ENCODE measurements at places on chromosomes 11 and 22.

DNA sequence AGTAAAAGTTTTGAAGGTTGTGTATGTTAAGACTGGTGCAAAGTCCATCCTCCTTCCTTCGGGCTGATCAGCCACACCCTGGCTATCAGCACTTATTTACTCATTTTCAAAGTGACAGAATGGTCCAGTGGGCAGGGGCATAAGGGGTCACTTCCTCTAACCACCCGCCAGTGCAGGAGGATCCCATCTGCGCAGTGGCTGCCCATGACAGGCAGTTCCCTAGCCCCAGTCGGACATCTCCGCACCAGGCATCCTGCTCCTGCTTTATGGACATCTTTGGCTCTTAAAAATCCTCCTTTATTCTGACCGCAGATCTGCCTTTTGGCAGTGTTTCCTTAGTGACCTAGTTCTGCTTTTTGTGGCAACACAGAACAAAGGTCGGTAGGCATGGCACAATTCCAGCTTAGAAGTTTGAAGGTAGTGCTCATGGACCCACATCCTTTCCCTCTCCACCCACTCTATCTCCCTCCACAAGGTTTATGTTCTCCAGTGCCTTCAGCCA, 55.9 kb downstream of the BMAL1 start:
- no peak for DNase-seq

DNA sequence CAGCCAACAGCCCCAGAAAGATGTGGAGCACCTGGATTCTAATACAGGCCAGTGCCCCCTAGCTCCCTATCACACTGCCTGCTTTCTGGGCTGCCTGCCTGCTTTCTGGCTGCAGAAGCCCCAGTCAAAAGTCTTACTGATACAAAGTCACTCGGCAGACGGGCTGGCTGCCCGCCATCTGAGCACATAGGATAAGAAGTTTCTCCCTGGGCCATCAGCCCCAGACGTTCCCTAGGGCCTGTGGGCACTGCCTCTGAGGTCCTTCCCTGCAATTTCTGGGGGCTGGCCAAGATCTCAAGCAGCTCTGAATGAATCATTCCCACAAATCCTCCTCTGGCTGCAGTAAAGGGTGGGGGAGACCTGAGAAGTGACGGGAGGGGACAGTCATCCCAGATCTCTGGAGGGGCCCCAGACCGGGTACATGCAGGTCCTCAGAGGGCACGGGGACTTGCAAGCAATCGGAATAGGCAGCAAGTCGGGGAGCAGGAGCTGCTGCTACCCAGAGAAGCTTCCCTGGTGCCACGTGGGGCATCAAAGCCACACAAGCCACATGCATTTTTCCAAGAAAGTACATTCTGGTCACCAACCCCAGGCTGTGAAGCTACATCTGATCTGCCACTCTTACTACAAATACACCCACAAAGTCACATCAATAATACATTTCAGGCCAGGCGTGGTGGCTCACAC, 4.7 kb downstream of the TPST2 start:
- DNase-seq, result no peak

GRCh38 chr11:1076061-1076665, 1.5 kb downstream of the MUC2 start:
- DNase-seq, result no peak

DNA sequence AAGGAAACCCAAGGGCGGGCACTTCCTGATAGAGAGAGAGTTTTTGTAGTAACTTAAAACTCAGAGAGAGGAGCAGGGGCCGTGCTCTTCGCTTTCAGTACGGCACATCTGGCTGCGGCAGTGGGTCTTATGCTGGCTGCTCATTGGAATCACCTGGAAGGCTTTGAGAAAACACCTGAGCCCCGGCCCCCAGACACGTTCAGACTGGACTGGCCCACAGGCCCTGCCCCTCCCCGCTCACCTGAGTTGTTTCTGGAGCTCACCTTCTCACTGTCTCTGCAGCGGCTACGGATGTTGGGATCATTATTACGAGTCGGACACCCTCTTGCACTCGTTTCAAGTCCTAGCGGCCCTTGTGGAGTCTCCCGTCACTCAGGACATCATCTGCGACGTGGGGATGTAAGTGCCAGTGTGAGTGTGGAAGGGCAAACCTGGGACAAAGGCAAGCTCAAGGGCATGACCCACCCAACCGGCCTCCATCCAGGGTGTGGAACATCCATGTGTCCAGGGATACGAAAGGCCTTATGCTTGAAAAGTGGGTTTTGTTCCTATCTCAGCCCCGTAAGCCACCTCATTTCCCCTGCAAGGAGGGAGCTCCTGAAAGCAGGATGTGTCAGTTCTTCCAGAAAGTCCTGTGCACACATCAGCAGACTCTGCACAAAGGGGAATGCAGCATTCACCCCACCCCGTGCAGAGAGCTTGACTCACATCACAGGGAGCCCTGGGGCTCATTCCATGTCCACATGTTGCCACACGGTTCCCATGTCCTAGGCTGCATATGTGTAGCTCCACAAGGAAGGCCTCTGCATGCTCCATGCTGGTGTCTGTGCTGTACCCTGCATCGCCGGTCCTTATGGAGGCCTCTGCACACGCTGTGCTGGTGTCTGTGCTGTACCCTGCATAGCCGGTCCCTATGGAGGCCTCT, 5.4 kb downstream of the NADSYN1 start:
- no peak for DNase-seq

DNA sequence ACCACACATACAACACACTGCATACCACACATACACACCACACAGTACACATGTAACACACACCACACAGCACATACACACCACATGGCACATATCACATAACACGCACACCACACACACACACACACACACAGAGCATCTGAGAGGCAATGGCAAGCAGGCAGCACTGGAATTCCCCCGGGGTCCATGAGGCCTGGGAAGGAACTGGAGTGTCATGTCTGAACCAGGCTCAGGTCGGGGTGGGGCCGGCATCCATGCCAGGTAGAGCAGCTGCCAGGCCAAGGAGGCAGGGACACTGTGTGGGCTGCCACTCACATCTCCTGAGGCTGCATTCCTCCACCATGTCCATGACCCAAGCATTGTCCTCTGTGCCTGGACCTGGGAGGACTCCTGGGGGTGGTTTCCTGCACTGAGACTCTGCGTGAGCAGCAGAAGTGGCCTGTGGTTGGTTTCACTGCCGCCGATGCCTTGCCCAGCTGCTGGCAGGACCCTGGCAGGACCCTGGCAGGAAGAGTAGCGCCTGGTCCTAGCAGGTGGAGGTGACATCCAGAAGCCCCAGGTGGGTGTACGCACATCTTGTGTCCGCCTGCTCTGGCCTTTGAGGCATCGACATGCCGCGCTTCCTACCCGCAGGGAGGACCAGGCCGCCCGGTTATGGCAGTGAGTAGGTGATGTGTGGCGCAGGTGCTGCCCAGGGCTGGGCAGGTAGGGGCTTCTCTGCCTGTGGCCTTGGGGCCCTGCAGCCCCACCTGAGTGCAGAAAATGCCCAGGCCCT, 1280.4 kb downstream of the TBC1D22A start:
- DNase-seq, result no peak

GRCh38 chr11:127789927-127790326, 789.4 kb upstream of the KIRREL3 start:
- peak; percentile 32 for DNase-seq

DNA sequence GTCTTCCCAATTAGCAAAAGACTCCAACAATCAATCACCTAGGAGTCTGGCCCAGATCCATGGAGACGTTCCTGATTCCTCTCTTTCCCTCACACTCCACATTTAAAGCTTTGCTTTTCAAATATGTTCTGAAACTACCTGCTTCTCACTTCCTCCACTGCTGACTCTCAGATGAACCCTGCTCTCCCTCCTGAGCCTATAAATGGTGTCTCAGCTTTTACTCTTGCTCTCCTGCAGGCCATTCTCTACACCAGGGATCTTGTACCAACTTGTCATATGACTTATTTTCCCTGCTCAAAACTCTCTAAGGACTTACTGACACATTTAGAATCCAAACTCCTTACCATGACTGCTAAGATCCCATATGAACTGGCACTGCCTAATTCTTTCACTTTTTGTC, 138.4 kb upstream of the DDI1 start:
- DNase-seq, result no peak

All from nephron progenitor cell (in vitro differentiated cells).